Thoracic aorta endothelial cell (primary cell): ENCODE measurements at places on chromosomes 3 and 15. TPM values are rescaled to one million over a fixed set of nuclear protein-coding genes. Genes with fewer than 3 reads are reported as not detected.

PIK3R4 gene
- 44.4 and 48.5 TPM in 2 replicates for total RNA-seq

COMMD4 gene
- total RNA-seq: 43.1 and 48.7 TPM in 2 replicates

RTP4 gene
- 0.22 TPM in 1 of 2 replicates, not detected in the other for total RNA-seq

UQCC5 gene
- total RNA-seq: 2.9 and 7.8 TPM in 2 replicates

SLC51A gene
- not detected in 2 replicates for total RNA-seq

IGF2BP2 gene
- total RNA-seq: 134 and 150 TPM in 2 replicates

RPUSD2 gene
- 10.0 and 10.6 TPM in 2 replicates for total RNA-seq

CHDH gene
- total RNA-seq: under 0.01 and 1.1 TPM in 2 replicates

AMIGO3 gene
- total RNA-seq: 0.14 TPM in 1 of 2 replicates, not detected in the other

TGM4 gene
- total RNA-seq: 0.07 and 0.13 TPM in 2 replicates
